ENCODE measurements at places on chromosomes 6 and 20. TPM values are rescaled to one million over a fixed set of nuclear protein-coding genes. Genes with fewer than 3 reads are reported as not detected.

PRPF6 gene
- total RNA-seq: 63.7 TPM

CTAGE9 gene
- total RNA-seq: not detected

SLC16A10 gene
- not detected for total RNA-seq

EBF4 gene
- 0.89 TPM for total RNA-seq

FAM50B gene
- 11.7 TPM for total RNA-seq

ADGRG6 gene
- 2.1 TPM for total RNA-seq

LY6G6D gene
- total RNA-seq: not detected

NPEPL1 gene
- total RNA-seq: 28.2 TPM

SUPT3H gene
- 13.0 TPM for total RNA-seq

MICB gene
- total RNA-seq: 15.8 TPM

MAS1 gene
- total RNA-seq: 0.20 TPM

RAET1L gene
- not detected for total RNA-seq

CNBD2 gene
- total RNA-seq: 1.5 TPM

MCHR2 gene
- not detected for total RNA-seq

ERVFRD-1 gene
- total RNA-seq: not detected

CD93 gene
- total RNA-seq: 1.6 TPM

PPP1R3G gene
- 3.0 TPM for total RNA-seq
